ENCODE measurements at places on chromosomes 6 and 20.

- no peak for DNase-seq
Measured at GRCh38 chr6:121890307-121890910, 455.0 kb downstream of the GJA1 start.

DNA sequence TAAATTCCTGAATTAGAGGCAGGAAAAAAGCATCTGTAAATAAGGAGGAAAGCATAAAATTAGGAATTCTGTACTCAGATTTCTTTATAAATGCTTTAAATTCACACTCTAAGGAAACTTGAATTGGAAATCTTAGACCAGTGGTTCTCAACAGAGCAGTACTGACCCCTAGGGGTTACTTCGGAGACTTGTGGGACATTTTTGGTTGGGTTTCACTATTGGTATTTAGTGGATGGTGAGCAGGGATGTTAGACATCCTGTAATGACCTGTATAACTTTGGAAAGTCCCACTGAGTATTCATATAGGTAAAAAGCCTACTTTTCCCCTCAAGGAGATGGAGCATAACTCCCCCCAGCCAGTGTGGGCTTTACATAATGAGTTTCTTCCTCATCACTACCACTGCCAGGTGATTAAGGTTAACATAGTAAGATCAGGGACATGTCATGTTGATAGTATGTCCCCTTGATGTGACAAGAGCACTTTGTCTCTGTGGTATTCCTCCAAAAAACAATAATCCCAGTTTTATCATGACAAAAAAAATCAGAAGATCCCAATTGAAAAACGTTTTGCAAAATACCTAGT, 31.0 kb downstream of the GLO1 start:
- peak; percentile 15 for DNase-seq

GRCh38 chr6:143821359-143821758, 21.8 kb upstream of the LTV1 start:
- no peak for DNase-seq

GRCh38 chr6:43851204-43851865, 81.3 kb downstream of the VEGFA start:
- peak; percentile 62 for DNase-seq

GRCh38 chr6:134720353-134721059, 229.4 kb downstream of the ALDH8A1 start:
- DNase-seq: no peak

GRCh38 chr20:53792946-53793536, 199.4 kb upstream of the ZNF217 start:
- no peak for DNase-seq

- DNase-seq: peak; percentile 82
Measured at GRCh38 chr20:34190679-34191090, 50.5 kb upstream of the ASIP start.

DNA sequence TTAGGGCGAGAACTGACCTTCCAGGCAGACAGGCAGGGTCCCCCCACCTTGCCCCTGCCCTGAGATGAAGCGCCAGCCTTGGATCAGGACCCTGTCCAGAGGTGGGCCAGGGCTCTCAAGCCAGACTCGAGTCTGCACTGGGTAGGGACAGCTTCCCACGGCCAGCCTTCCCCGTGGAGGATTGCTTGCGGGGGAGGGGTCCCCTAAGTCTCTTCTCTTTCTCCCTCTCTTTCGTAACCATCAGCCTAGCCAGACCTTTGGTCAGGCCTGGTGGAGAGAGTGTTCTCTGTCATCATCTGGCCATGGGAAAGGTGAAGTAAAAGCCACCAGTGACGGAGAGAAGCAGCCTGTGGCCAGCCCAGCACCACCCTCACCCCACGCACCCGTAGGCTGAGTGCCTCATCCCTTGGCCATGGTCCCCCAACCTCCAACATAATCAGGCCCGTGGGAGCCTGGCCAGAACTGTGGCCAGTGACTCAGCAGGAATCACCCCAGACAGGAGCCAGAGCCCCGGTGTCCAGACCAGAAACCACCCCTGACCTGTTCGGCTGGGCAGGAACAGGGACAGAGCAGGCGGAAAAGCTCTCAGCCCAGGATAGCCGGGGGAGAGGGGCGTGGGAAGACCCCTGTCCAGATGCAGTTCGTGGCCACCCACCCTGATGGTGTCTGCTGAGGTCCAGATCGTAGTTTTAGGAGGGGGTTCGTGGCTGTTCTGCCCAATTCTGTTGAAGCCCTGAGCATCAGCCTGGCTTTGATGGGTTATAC, 47.1 kb downstream of the SNAI1 start:
- DNase-seq: peak; percentile 88

GRCh38 chr6:87174078-87174579, 18.8 kb downstream of the ZNF292 start:
- no peak for DNase-seq

- DNase-seq: no peak
Measured at GRCh38 chr6:156977527-156978291, 200.5 kb downstream of the ARID1B start.

- DNase-seq: no peak
Measured at GRCh38 chr20:39592371-39592770, 630.2 kb downstream of the DHX35 start.

DNA sequence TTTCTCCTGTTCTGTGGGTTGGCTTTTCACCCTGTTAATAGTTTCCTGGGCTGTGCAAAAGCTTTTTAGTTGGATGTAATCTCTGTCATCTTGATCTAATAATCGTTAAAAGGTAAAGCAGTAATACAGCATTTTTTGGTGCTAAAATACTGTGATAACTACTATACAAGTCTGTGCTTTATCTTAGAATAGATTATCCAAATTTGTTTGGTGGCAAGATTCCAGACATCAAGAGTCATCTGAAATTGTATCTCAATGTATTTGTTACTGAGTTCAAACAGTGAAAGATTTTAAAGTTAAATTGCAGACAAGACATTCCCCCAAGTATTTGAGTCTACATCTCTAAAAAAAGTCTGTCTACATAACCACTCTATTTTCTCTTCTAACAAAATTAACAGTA, 18.8 kb downstream of the TBPL1 start:
- DNase-seq: no peak

GRCh38 chr20:44398335-44398734, 42.8 kb downstream of the HNF4A start:
- DNase-seq: peak; percentile 65

DNA sequence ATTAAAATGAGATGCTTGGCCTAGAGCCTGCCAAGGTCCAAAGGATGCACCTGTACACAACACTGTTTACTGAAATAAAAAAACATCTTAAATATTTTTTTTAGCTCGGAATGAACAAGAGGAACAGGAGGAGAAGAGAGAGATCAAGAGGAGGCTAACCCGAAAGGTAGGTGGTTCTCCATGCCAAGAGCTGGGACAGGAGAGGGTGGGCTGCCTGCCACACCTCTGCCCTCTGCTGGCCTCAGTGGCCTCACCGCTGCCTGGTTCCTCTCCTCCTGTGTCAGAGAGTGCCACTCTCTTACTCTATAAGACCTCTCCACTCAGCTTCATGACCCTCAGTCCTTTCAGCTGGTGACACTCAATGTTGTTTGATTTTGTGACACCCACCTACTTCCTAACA, 50.2 kb downstream of the TBC1D7 start:
- no peak for DNase-seq

- DNase-seq: no peak
Measured at GRCh38 chr20:11012975-11013374, 339.2 kb upstream of the JAG1 start.

DNA sequence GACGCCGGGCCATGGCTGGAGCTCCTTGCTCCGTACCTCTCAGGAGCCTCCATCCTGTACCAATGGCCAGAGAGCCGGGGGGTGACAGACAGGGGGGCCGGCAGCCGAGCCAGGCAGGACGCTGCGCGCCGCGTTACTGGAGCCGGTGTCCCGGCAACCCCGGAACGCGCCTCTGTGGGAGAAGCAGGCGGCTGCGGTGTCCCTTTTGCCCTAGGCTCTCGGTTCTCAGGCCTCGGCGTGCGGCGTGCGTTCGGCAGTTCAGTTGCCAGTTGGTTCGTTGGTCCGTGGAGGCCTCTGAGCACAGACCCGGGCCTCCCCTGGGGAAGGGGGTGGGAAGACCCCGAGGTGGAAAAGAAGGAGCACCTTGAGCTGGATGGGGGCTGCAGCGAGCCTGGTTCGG, at the start of gene SPATS1:
TSS of gene SPATS1 (plus strand) at position 162 of the 400 bp plus-strand sequence. CDS start 446 bp downstream, outside the sequence.
- DNase-seq: no peak

GRCh38 chr6:2799936-2800527, 34.8 kb downstream of the WRNIP1 start:
- DNase-seq: no peak

- DNase-seq: no peak
Measured at GRCh38 chr6:85975957-85976356, 333.3 kb upstream of the SYNCRIP start.

GRCh38 chr20:23410916-23411695, 10.2 kb downstream of the NAPB start:
- no peak for DNase-seq

GRCh38 chr6:82410151-82410648, 46.6 kb downstream of the TPBG start:
- no peak for DNase-seq

DNA sequence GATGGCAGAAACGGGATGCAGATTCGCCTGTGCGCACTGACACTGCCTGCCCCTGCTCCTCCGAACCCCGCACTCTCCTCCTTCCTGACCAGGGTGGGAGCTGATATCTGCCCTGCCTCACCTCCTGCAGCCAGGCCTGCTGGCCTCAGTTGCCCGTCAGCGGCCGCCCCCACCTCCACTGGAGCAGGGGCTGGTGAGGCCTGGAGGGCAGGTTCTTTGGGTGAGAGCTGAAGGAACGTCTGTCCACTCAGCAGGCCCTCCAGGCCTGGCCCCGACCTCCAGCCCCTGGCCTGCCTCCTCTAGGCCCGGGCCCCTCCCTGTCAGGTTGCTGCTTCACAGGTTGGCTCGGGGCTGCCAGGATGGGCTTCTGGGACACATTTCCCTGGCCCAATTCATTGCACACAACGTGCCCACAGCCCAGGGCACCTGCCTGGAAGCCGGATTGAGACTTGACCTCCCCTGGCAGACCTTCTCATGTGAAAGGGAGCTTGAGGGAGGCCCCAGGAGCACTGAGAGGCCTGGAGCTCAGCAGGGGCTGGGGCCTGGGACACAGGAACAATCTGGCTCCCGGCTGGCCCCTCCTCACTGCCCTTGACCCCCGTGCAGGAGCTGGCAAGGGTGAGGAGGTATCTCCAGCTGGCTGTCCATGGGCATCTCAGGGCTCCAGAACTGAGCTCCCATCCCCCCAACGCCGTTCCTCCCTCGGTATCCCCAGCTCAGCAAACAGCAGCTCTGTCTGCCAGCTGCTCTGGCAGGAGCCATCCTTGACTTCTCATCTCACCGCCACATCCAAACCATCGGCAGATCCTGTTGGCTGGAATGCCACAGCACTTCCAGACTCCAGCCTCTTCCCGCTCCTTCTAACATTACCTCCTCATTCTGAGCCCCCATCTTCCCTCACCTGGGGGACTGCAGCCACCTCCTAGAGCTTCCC, 39.5 kb downstream of the SPDEF start:
- no peak for DNase-seq

DNA sequence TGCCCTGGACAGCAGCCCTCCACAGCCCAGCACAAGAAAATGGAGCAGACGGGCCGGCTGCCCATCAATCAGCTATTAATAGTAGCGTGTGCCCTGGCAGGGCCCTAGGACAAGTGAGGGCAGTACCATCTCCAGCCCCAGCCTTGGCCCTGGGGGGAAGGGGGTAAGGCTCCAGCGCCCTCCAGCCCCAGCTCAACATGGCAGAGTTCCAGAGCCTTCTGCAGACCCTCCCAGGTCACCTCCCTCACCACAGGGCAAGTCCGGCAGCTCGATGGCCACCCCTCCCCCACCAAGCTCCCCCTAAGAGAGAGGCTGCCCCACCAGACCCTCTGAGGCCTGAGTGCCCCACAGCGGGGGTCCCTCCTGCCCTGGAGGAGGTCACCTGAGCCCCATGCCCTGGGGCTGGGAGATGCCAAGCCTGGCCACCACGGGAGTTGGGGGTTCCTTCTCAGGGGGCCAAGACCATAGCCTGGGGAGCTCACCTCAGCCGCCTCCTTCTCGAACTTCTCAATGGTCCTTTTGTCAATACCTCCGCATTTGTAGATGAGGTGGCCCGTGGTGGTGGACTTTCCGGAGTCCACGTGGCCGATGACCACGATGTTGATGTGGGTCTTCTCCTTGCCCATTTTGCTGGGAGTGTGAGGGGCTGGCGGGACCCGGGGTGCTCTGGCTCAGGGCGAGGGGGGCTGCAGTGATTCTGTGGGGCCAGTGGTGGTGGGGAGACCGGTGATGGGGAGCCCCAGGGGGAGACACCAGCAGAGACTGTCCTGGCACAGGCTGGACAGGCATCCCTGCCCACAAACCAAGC, 1.5 kb downstream of the EEF1A2 start:
- no peak for DNase-seq

GRCh38 chr6:3608159-3608558, 143.4 kb downstream of the PXDC1 start:
- DNase-seq: no peak

GRCh38 chr20:22966787-22967464, 68.2 kb upstream of the SSTR4 start:
- no peak for DNase-seq

DNA sequence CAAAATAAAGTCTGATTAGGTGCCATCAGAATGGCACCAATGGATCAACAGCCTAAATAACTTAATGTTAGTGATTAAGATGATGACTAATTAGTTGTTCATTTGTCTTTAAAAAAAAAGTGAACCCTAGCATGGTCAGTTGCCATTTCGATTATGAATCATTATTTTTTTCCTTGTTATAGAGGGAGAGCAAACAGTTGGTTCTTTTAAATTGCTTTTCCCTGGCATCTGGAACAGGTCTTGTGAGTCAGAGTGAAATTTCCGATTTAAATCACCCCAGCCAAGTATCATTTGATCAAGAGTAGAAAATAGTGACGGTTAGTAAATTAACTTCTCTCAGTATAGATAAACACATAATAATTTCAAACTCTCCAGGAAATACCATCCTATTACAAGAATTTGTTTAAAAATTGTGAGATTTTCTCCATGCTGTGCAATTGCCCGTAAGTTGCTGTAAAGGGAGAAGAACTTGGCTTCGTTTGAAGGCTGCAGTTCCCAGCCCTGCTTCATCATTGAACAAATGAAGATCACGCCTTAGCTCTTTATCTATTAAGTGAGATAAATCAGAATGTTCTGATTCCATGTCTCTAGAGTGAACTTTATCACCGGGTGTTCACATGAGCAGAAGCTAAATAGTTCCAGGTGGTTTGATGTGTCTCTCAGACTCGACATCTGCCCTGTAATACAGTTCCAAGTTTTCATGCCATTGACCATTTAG, 741.3 kb downstream of the DOK5 start:
- DNase-seq: peak; percentile 5
